ENCODE measurements at places on chromosomes 2 and 18.

DNA sequence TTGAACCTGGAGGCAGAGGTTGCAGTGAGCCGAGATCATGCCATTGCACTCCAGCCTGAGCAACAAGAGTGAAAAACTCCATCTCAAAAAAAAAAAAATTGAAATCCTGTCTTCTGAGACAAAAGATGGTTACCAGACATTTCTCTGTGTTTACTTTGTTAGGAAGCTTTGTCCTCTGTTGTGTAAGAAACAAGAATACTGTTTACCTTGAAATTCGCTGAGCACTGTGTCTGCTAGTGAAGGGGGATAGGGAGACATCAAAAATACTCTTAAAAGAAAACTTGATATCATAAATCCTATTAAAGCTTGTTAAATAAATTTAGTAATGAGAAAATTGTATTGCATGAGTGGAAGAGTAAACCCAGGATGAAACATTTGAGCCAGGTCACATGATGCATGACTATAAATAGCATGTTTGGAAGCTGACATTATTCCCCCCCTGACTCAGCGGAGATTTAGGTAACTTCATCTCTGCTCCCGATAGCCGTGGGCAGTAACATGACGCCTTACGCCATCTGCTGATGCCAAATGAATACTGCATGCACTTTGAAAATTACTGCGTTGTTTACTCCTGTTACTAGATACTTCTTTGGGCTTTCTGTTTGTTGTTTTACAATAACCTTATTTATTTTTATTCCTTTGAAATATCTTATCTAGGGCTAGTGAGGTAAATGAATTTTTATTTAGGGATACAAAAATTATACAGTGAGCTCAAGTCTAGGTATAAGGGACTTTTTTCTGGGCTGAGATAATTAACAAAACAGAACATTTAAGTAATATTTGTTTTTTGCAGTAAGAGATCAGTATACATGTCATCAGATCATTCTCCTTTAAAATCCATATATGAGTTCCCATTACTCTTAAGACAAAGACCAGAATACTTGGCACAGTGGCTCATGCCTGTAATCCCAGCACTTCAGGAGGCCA lies 134.9 kb downstream of the MAP3K20 start:
- peak; percentile 21 for DNase-seq

GRCh38 chr2:100260712-100261620 lies 61.3 kb downstream of the LONRF2 start:
- DNase-seq = no peak

- DNase-seq = no peak
Measured at GRCh38 chr18:34352385-34353163, 127.9 kb upstream of the NOL4 start.

DNA sequence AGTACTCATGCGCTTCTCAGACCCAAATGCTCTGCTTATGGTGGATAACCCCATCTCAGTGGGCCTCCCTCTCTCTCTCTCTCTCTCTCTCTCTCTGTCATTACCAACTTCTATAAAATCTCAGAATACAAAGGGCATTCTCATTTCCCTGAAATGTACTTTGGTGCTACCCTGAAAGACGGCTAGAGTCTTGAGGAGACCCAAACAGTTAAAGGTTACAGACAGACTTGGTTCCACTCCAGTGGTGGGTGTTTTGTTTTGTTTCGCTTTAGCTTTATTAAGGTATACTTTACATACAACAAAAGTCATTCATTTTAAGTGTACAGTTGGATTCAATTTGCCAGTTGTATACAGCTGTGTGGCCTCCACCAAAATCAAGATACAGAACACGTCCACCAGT lies 60.9 kb downstream of the BCL11A start:
- DNase-seq = no peak

- DNase-seq = no peak
Measured at GRCh38 chr2:106165561-106165960, 28.5 kb downstream of the UXS1 start.

DNA sequence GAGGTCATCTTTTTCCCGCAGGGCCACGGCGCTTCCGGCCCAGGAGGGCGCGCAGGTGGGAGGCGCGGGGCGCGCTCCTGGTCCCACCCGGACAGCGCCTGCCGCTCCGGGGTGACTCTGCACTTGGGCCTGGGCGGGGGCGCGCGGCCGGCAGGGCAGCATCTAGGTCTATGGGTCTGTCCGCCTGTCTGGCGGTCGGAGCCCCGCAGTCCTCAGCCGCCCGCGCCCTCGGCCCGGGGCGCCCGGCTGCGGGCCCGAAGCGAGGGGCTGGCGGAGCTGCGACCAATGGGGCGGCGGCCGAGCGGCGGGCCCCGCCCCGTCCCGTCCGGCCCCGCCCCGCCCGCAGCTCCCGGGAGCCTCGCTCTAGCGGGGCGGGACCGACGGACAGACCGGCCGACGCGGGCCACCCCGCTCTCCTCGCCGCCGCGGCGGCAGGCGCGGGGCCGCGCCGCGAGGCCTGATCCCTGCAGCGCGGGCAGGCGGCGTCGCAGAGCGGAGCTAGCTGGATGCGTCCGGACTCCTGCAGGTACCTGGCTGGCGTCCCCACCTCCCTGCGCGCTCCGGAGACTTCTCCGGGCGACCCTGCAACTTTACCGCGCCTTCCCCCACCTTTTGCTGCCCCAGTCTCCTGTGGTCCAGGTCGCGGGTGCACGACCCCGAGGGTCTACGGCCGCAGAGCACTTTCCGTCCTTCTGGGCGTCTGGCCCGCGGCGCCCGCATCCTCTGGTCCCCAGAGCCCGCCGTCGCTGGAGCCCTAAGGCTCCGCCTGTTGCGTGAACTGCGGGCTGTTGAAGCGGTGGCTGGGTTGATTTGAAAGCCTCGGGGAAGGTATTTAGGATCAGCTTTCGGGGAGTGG lies at the start of gene KCNS3:
Gene KCNS3 (plus strand): TSS at position 387 of the 856 bp plus-strand sequence. CDS start 52,342 bp downstream, outside the sequence.
- no peak for DNase-seq

DNA sequence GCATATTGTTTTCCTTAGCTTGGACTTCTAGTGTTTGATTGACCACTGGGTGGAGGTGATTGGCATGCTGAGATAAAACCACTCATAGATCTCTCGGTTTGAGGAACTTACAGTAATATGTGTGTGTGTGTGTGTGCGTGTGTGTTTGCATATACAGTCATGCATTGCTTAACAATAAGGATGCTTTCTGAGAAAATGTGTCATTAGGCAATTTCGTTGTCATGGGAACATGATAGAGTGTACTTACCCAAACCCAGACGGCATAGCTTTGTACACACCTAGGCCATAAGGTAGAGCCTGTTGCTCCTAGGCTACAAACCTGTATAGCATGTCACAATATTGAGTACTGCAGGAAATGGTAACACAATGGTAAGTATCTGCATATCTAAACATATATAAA lies 167.3 kb downstream of the NYAP2 start:
- DNase-seq = no peak

DNA sequence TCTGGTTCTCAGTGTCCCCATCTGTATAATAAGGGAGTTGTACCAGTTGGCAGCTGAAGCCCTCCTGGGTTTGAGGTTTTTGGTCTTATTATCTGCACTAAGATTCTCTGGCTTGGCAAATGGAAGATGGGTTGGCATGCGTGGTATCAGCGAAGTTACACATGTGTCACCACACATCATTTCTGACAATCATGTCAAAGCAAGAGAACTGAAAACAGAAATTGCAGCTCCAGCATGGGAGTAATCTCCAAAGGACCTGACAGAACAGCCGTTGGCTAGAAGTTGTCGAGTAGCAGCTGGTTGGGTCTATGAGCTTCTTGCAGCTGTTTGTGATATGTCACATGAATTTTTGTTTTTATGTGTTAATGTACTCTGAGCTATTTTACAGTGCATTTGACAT lies 317.4 kb downstream of the SLC4A3 start:
- DNase-seq = no peak

GRCh38 chr18:10927286-10927992 lies 221.9 kb downstream of the PIEZO2 start:
- DNase-seq = no peak

GRCh38 chr2:36174920-36175319 lies 180.7 kb upstream of the CRIM1 start:
- no peak for DNase-seq

- no peak for DNase-seq
Measured at GRCh38 chr2:100278986-100279385, 43.3 kb downstream of the LONRF2 start.

DNA sequence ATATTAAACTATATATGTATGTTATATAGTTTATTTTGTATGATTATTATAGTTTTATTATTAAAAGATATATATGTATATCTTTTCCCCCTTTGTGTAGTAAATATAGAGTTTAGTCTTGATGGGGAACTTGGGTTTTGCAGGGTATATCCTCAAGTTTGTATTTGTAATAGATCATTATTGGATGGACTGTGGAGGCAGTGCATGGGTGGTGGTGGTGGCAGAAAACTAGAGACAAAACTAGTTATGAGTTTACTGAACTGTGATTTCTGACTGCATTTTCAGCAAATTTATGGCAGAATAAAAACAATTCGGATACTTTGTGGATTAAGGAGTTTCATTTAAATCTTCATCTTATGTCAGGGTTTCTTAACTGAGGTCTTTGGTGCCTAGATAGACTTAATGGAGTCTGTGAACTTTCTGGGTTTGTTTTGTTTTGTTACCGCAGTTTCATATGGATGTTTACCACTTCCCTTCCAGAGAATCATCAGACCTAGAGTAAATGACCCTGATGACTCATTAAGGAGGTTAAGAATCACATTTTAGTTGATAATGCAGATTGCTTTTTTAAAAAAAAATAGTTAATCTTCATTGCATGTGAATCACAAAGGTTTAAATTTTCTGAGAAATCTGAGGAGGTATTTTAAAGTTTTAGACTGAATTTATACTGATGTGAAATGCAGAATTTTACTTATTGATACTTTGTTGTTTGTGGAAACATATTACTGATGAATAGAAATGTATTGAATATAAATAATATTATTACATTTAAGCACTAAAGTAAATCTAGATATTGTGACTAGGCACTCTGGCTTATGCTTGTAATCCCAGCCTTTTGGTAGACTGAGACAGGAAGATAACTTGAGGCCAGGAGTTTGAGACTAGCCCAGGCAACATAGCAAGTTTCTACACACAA lies 14.5 kb downstream of the EPC2 start:
- DNase-seq = no peak

DNA sequence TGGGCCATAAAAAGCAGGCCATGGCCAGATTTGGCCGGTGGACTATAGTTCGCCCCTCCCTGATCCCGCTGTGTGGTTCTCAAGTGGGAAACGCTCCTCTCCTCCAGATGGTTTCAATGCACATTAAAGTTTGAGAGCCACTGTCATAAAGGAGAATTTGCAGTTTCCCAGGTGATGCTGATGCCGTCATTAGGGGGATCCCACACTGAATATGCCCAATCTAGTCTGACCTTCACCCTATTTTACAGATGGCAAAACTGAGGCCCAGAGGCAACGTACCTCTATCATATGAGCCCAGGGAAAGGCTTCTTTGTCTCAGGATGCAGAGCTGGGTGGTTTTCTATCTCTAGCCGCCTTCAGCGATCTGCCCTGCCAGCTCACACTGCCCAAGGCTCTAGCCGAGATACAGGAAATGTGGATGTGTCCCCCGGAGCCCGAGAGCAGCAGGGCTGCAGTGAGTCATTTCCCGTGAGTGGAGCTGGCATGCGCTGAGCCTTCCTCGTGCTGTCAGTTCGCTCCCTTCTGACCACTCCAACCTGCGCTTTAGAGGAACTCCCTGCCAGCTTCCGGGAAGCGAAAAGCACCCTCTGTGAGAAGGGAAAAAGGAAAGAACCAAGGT lies 116.2 kb downstream of the SMAD7 start:
- peak; percentile 76 for DNase-seq

DNA sequence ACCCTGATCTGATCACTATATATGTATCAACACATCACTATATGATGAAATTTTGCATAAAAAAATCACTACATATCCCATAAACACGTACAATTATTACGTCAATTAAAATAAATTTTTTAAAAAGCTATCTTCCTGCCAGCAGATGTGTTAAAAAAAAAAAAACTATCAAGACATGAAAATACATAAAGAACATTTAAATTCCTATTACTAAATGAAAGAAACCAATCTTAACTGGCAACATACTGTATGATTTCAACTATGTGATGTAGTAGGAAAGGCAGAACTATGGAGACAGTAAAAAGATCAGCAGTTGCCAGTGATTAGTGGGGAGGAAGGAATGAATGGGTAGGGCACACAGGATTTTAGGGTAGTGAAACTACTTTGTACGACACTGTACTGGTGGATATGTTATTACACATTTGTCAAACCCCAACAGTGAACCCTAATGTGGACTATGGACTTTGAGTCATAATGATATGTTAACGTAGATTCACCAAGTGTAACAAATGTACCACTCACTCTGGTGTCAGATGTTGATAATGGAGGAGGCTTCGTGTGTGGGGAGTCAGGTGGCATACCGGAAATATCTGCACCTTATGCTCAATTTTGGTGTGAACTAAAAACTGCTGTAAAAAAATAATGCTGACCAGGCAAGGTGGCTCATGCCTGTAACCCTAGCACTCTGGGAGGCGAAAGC lies 27.4 kb downstream of the USP34 start:
- no peak for DNase-seq

DNA sequence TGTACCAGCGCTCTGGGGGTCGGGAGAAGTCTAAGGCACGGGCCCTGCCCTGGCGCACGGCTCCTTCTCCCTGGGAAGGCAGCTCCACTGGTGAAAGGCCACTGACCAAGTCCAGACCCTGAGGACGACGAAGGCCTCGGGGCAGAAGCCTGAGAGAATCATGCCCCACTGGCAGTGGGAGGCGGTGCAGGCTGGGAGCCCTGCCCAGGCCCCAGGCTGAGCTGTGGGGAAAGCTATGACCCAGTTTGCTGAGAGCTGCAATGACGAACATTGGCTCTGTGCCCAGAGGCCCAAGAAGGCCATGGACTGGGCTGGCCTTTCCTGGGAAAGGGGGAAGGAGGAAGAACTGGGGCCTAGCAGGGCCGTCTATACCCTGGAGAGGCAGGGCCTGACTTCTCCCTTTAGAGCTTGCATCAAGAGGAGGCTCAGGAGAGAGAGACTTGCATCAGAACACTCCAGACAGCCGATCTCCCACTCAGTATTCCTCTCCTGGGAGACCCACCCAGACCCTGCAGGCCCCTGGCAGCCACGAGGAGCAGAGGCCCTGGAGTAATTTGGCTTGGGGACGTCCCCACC lies 32.9 kb downstream of the HS1BP3 start:
- no peak for DNase-seq

GRCh38 chr2:126823951-126824350 lies 74.7 kb upstream of the TEX51 start:
- no peak for DNase-seq

DNA sequence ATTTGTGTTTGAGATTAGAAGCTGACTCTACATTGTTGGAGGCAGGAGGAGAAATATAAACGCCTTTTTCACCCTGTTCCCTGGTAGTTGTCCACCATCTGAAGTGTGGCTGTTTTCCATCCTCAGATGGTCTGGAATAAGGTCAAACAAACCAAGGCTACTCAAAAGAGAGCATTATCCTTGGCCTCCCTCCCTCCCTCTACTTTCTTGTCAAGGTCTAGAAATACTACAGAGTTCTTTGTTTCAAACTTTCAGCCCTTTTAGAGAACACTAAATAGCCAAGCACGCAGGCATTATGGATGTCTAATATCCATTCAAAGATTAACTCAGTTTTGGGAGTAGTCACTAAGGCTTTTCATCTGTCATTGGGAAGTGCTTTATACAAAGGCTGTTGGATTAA lies 215.8 kb upstream of the ITGA4 start:
- DNase-seq = no peak
